ENCODE measurements at places on chromosomes 6 and 20.

DNA sequence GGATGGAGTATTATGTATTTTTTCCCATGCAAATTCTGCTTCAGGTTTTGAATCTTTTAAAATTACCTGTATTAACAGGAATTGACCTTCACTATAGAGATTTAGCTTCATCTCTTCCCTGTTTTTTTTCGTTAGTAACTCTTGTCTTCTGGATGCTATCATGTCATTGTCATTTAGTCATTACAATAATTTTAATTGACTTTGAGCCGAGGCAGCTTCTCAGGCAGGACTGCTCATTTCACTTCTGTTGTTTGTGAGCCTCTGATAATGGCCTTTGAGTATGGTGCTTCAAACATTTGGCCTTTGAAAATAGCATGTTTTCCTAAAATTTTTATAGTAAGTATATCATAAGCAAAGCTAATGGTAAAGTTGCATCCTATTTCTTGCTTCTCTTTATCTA is 375.1 kb upstream of the MMS22L start:
- no peak for DNase-seq

GRCh38 chr6:51477711-51478311 is 609.6 kb downstream of the PKHD1 start:
- DNase-seq = no peak

DNA sequence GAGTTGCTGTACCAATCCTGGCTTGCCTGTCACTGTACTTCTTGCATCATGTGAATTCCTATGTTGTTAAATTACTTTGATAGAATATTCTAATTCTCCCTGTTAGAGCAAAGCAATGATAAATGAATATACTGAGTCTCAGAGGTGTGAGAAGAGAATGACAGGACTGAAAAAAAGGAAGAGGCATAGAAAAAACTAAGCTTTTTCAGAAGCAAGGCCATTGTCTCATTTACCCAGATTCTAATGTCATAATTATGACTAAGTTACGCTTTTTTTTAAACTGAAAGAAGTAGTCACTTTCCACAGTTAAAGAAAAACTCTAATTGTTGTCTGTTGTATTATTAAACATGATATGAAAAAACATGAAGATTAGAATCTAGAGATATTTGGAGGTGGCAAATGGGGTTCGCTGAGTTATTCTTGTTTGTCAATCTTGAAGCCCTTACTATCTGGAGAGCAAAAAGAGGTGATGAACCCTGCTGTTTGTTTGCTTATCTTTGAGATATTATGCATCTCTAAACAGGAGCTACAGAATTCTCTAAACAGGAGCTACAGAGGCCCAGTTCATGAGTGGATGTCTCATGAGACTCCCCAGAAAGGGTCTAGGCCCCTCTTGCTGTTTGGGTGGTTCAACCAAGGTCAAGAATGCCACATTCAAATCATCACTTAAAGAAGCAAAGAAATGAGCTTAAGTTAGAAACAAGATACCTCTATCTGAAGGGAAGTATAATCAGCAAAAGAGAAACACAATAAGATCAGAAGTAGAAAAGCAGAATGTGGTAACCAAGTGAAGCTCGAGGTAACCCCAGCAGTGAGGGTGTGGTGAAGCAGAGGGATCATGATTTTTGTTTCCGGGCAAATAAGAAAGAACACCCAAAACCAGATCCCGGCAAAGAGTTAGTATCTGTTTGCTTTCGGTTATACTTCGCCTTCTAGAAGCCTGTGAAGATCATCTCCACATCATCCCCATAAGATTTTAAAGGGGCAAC is 33.3 kb upstream of the THEMIS start:
- DNase-seq = no peak

GRCh38 chr6:35077713-35078105 is 63.4 kb downstream of the TCP11 start:
- no peak for DNase-seq

DNA sequence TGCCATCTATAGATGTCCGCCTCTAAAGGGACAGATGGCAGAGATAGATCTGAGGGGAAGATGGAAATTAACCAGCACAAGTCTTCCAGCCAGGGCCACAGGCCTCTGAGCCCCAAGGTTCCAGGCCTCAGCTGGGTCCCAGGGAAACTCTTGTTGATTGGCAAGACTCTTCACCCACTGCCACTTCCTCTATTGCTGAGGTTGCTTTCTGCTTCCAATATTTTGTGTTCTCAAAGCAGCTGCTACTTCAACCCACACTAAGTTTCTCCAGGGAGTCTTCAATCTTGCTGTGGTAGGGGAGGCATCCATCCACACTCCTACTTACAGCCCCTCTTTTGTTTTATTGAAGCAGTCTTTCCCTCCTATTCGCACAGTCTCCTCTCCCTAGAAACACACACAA is 36.4 kb upstream of the SASH1 start:
- peak; percentile 63 for DNase-seq

DNA sequence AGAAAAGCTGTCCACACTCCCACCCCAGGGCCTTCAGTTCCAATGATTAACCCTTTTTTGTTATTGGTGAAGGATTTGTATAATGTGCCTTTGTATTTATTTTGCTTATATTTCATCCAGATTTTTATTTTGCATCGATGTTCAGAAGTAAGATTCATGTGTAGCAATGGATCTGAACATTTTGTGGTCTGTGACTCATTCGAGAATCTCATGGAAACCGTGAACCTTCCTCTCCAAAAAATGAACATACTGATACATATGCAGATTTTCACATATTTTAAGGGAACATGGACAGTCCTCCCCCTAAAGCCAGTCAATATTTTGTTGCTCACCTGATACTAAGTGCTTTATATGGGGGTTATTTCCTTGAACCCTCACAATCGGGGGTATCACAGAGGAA is 421.8 kb upstream of the SOX4 start:
- no peak for DNase-seq

DNA sequence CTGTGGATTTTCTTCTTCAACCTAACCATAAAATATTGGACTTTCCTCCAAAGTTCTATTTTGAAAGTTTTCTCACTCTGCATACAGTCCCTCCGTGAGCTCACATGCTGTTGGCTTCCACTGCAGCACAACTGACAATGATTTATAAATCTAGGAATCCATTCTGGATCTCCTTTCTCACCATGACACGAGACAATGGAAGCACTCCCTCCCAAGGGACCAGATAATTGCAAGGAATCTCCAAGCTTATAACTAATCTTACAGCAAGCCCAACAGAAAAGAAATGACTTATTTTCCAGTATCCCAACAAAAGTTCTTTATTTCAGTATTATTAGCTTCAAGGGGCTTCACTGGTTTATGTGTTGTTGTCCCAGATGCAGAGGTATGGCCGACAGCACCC is 729.0 kb downstream of the RFPL4B start:
- DNase-seq = no peak

DNA sequence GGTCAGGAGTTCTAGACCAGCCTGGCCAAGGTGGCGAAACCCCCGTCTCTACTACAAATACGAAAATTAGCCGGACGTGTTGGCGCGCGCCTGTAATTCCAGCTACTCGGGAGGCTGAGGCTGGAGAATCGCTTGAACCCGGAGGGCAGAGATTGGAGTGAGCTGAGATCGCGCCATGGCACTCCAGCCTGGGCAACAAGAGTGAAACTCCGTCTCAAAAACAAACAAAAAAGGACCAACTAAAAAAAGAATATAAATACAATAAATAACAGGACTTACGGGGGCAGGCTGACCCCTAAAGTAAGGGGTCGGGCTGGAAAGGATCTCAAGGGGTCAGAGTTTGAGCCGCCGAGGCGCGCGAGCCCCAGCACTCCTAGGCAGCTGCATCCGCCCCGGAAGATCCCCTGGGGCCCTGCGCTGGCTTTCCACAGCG is 509 bp upstream of the TPD52L2 start:
- DNase-seq = no peak

- DNase-seq = no peak
These were observed 3.2 kb downstream of the TNFRSF6B start for GRCh38 chr20:63699466-63700198.

DNA sequence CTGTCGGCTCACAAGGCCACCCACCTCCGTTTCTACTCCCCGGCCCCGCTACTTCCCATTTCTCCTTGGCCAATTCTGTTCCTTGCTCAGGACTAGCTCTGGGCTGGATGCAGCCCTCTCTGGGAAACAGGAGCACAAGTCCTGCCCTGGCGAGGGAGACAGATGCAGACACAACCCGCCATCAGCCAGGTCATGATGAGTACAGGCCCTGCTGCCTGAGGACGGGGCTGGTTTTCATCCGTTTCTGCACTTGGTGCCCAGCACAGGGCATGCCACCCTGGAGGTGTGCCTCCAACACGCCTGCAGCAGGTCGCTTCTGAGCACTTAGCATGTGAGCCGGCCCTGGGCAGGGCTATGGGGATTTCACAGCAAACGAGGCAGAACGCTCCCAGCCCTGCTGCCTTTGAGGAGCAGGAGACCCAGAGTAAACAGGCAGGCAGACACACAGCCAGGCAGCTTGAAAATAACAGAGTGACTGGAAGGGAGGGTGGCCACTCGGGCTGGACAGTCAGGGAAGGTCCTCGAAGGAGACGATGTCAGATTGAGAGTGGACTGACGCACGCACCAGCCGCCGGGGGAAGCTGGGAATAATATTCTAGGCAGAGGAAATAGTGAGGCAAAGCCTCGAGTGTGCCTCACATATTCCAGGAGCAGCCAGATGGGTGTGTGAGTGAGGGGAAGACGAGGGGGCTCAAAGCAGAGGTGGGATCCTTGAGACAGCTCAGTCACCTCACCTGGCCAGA is 21.2 kb upstream of the VSTM2L start:
- no peak for DNase-seq

DNA sequence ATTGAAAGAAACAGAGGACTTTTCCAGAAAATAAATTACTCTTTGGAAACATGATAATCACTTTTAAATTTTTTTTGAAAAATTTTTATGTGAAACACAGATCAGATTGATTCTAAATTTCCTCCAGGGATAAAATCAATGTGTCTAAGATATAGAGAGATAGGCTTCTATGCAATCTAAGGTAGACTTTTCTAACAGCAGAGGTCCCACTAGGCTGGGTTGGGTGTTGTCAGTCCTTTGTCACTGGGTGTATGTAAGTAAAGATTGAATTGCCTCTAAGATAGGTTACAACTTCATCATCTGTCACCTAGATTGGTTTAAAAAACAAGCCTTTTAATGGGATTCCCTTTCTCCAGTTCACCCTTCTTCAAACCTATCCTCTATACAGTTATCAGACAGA is 449.9 kb downstream of the DHX35 start:
- no peak for DNase-seq

DNA sequence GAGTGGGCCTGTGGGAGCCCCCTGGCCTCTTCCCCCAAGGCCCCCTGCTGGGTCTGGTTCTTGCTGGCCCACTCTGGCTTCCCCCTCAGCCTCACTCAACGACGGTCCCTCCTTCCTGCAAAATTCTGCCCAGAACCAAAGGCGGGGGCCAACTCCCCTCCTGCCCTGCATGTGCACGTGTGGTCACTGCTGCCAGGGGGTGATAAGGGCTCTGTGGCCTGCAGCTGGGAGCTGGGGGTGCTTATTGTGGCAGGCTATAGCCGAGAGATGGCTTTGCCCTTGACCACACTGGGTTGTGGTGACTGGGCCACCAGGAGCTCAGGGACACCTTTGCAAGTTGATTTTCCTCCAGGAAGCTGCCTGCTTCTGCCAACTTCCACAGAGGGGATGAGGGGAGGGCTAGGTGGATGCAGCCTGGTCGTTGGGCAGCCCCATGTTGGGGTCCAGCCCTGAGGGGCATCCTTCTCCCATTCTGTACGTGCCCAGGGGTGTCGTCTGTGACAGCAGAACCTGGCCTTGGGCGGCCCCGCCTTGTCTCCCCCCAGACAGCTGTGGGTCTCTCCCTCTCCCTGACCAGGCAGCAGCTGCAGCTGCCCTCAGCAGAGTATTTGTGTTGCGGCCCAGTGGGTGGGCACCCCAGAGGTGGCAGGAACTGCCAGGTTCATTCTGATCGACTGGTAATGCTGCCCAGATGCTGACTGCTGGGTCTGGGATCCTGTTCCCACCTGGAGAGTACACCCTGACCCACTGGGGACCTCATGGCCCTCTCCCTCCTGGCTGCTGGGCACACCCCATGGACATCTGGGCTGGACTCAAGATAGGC is 5.6 kb downstream of the TCEA2 start:
- DNase-seq = peak; percentile 45

DNA sequence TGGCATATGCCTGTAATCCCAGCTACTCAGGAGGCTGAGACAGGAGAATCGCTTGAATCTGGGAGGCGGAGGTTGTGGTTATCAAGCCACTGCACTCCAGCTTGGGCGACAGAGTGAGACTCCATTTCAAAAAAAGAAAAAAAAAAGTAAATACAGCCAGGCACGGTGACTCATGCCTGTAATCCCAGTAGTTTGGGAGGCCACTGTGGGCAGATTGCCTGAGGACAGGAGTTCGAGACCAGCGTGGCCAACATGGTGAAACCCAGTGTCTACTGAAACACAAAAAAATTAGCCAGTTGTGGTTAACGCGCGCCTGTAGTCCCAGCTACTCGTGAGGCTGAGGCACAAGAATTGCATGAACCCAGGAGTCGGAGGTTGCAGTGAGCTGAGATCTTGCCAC is 1.5 kb upstream of the NINL start:
- no peak for DNase-seq

- no peak for DNase-seq
These were observed 190.1 kb upstream of the SUPT3H start for GRCh38 chr6:45567879-45568278.

GRCh38 chr6:75526502-75527127 is 33.0 kb upstream of the FILIP1 start:
- peak; percentile 71 for DNase-seq

GRCh38 chr6:115902436-115902835 is 158.3 kb downstream of the FRK start:
- DNase-seq = no peak

DNA sequence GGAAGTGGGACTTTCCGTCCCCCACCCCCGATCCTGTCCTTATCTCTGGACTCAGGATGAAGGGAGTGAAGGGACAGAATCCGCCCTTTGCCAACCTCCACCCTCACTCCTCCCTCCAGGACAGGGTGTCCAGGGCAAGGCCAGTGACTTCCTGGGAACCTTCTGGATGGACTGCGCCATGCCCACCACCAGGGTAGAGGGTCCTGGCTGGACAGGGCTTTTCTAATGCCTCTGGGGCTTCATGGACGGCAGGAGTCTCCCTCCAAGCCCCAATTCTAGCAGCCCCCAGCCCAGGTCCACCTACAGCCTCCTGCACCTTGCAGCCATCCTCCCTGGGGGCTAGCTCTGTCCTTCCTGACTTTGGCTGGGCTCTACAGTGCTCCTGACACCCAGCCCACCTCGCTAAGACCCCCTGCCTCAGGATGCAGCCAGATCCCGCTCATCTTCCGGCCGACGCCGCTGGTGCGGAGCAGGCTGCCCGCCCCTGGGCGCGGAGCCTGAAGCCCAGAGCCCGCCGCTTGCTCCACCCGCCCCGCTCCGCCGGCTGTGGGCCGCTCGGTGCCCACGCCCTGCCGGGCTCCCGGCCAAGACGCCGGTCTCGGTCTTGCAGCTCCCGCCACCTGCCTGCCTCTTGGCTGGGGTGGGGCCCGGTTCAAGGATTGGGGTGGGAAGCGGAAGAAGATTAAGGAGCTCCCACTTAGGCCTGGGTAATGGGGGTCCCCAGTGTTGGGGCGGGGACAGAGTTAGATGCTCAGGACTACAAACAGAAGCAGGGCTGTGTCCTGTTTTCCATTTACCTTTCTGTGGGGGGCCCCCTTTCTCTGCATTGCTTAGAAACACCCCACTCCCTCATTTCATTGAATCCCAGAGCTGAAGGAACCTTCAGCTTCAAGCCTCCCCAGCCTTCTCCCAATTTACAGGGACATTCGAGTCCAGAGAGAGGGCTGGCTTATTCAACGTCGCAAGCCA is 72.8 kb downstream of the MDGA1 start:
- DNase-seq = peak; percentile 64

All from myocyte (in vitro differentiated cells).